ENCODE measurements at places on chromosomes 11 and 22.

DNA sequence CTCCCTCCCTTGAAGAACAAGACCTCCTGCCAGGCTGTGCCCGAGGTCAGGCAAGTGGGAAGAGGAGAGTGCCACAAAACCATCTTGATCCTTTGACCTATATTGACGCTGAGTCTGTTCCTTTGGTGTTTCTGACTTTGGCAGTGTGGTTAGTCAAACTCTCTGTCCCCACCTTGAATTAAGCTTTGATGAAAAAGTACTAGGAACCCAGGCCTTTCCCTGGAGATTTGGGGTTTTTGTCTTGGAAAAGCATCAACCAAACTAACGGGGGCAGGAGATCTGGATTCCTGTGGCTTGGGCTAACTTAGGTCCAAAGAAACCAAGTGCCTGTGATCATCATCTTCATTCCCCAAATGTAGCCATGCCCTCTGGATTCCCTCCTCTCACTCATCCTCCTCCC, 40.4 kb downstream of the ARFGAP2 start:
- no peak for DNase-seq

- no peak for DNase-seq
These were observed 2.1 kb downstream of the KLHL35 start for GRCh38 chr11:75430714-75431532.

DNA sequence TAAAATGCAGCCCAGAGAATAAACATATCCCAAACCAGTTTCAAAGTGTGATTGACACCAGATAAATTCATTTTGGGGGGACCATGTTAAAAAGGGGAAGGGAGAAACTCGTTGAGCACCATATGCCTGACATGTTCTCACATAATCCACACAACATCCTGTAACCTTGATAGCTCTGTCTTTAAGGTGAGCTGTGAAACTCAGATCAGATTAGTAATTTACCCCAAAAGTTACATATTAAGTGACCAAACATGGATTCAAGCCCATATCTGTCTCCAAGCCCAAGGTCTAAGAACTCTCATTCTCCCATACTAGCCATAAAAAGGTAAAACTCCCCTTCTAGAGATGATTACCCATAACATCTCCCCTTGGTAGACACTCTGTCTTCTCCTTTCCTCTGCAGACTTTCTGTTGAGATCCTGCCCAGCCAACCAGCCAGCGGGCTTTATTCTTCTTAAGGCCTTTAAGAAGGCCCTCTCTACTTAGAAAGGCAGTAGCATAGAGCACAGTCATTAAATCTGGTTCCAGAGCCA, 150.7 kb downstream of the CCDC34 start:
- no peak for DNase-seq

DNA sequence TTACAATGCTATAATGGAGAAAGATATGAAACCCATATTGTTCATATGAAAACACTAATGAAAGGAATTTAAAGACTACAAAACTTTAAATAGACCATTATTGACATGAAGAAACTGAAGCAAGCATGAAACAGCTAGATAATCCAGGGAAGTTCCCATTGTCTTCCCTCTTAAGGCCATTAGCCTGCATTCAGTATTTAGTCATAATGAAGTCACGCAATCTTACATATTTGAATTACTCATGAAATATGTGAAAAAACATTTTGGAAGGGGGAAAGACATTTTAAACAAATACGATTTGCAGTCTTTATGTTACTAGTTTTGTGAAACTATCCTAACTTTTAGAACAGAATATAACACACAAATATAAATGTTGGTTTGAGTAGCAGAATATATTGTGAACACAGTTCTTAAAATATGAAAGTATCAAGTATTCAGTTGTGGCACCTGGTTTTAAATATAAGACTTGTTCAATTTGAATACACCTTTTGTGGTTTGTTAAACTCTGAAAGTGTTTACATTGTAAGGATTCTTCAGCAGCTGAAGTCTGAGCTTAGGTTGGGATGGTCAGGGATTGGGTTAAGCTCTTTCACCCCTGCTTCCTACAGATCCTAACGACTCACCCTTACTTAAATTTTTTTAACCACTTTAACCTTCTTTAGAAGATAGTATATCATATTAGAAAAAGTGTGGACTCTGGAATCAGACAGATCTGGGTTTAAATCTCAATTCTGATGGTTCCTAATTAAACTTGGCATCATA, 500.3 kb upstream of the TENM4 start:
- no peak for DNase-seq

- DNase-seq, result no peak
These were observed 44.0 kb upstream of the RDX start for GRCh38 chr11:110340436-110340835.

GRCh38 chr22:46736705-46737104, 1.3 kb downstream of the CERK start:
- DNase-seq, result no peak

- DNase-seq, result no peak
These were observed 138.6 kb downstream of the WNT7B start for GRCh38 chr22:45838305-45838887.

All from GM06990 (cell line).